ENCODE measurements at places on chromosomes 11 and 22. TPM values are rescaled to one million over a fixed set of nuclear protein-coding genes. Genes with fewer than 3 reads are reported as not detected.

GRCh38 chr11:90216611-90217010 lies 6.2 kb downstream of the CHORDC1 start:
- no peak for DNase-seq

GRCh38 chr11:34256626-34257025 lies 101.2 kb downstream of the ABTB2 start:
- no peak for DNase-seq

DNA sequence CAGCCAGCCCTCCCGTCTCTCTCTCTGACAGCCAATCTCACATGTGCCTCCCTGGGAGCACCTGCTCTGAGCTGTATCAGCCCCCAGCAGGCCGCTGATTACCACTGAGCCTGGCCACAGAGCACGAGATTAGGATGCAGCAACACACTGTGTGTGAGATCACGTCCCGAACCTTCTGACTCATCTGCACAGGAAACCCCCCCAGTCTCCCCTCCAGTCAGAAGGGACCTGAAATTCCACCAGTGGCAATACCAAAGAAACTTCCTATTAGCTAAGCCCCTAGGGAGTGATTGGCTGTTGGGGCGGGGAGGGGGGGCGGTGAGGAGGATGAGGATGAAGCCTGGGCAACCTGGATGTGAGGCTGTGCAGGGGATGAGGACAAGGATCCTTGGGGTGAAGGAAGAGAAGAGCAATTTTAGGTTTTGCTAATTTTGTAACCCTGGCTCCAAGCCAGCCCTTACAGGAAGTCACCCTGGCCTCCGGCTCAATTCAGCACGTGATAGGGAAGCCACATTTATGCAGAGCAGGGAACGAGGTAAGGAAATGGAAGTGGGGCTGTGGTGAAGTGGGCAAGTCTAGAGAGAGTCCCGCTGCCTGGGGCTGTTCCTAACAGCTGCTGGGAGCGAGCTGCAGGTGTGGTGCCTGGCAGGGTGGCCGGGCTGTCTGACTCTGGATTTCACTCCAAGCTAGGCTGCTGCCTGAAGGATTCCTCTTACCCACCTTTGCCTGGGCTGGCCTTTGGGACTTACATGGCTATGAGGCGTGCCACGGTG lies 1.9 kb downstream of the SLC43A3 start:
- peak; percentile 85 for DNase-seq

Gene HBD
- not detected for total RNA-seq

Gene KIAA1671
- total RNA-seq = 20.7 TPM

Gene CARNS1
- 6.6 TPM for total RNA-seq

GRCh38 chr11:39374963-39375698 lies 2084.3 kb downstream of the LRRC4C start:
- no peak for DNase-seq

Gene ACRV1
- not detected for total RNA-seq

DNA sequence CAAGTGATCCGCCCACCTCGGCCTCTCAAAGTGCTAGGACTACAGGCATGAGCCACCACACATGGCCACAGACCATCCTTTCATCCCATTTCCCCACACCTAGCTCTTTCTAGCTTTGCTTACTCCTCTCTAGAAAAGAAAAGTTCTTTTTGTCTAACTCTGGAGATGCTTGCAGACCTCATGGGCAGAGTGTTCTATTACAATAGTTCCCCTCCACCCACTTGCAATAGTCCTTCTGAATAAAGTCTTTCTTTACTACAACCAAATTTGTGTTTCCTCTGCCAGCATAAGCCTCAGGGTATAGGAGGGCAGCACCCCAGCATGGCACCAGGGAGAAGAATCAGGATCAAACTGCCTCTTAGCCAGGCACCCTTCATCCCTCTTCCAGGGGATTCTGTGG lies 18.8 kb upstream of the RTL6 start:
- DNase-seq = no peak

GRCh38 chr11:114088836-114089235 lies 29.3 kb downstream of the ZBTB16 start:
- no peak for DNase-seq

- DNase-seq = no peak
Measured at GRCh38 chr11:12196308-12196707, 85.9 kb downstream of the MICAL2 start.

DNA sequence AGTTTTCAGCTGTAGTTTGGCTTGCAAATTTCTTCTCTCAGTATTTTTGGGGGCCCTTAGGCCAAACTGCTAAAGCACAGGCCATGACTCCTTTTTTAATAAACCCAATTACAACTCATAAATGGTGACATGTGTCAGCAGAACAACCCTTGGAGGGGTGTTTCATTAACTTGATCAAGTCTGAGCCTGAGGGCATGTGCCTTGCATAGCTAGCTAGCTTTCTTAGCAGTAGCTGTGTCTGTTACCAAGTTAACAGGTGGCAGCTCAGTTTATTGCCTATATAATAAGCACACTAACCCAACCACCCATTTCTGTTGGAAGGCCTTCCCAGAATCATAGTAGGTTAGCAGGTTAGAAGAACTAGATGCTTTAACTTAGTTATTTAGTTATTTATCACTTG lies 950.3 kb upstream of the CCDC90B start:
- no peak for DNase-seq

DNA sequence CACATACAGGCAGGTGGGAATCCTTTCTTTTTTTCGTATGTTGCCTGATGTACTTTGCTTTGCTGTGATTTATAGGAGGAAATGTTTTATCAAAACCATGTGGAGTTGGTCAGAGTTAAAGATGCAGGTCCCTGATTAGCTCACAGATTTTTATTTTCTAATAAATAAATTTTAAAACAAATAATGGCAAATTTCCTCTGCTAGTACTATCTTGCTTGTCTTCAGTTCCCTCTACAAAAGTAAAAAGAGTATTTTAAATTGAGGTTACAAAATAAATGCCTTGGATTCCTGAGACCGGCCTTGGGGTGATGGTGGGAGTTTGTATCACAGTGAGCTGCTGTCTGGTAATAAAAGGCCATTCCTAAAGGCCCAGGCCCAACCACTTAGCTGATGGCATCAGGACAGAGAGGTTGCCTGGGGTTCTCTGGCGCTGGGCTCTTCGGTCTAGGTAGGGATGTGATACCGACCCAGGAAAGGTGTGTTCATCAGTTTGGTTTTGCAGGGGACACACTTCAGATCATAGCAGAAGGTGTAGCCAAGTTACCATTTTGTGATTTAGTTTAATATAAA lies 129.0 kb downstream of the TBC1D22A start:
- no peak for DNase-seq

GRCh38 chr11:4826425-4826824 lies 5.3 kb downstream of the OR51F2 start:
- DNase-seq = no peak

Data from left cardiac atrium (tissue), 4 donors.